ENCODE measurements at places on chromosomes 5 and 9. TPM values are rescaled to one million over a fixed set of nuclear protein-coding genes. Genes with fewer than 3 reads are reported as not detected.

DNA sequence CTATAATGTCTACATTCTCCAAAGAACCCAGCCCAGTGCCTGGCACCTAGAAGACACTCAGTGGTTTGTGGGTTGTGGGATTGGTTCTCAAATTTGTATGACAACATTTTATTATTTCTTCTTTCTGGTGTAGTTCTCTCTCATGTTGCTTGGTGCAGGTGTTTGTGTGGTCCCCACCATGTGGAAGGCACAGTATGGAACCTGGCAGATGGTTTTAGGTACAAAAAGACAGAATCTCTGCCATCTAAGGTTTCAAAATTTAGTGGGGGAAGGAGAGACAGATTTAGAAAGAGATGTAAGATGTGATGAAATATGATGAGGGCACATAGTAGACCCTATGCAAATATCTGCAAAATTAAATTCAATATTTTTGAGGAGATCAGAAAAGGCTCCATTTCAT is 323.8 kb downstream of the CDK5RAP2 start:
- no peaks in the 10 kb centered on the region for H3K4me1 ChIP-seq
- no peak overlapping the region for H3K4me3 ChIP-seq
- no peaks in the 10 kb centered on the region for H3K27me3 ChIP-seq
- H3K36me3 ChIP-seq: no peaks in the 10 kb centered on the region
- no peak overlapping the region for H3K27ac ChIP-seq

FOXD4L5 gene
- total RNA-seq: 0.54 TPM

DNA sequence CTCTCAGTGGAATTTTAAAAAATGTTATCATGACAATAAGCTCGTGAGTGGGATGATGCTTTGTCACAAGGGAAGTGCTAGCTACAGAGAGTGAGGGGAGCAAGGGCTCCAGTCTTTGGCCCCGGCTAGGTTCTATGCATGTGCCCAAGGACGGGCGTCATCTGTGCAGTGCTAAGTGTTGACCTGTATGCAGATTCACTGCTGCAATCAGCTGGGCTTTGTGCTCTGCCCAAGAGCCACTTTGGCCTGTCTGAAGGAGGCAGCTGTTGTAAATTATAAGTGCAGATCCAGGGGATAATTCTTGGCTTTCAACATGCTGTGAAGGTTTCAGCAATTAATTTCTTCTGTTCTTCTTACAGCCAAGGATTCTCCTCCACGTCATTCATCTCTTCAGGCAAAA is 268.6 kb downstream of the PSAT1 start:
- H3K4me3 ChIP-seq: no peak overlapping the region
- no peaks in the 10 kb centered on the region for H3K27me3 ChIP-seq
- H3K4me1 ChIP-seq: no peaks in the 10 kb centered on the region
- no peak for DNase-seq
- H3K36me3 ChIP-seq: no peaks in the 10 kb centered on the region

- no peaks in the 10 kb centered on the region for H3K27me3 ChIP-seq
- H3K27ac ChIP-seq: no peak overlapping the region
- H3K4me1 ChIP-seq: peaks cover 33% of the 10 kb centered on the region
- DNase-seq: peak; percentile 76
Observed at GRCh38 chr9:128145536-128145935, 3.7 kb upstream of the LCN2 start.

DNA sequence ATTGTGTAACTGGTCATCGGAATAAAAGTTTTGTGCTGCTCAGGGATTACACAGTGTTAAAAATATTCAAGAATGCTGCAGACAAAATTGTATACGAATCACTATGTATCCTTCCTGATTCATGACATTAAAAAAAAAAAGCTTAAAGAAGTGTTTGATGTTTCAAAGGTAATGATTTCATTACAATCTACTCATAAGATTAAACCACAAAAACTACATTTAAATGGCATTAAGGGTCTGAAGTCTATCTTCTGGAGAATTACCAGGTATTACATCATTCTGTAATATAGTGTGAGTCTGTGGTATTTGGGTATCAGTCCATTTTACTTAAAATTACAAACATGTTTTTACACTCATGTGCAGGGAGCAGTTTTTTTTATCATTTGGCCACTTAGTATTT is 324.4 kb downstream of the NDUFS4 start:
- no peak overlapping the region for H3K4me3 ChIP-seq
- no peaks in the 10 kb centered on the region for H3K36me3 ChIP-seq
- H3K4me1 ChIP-seq: no peaks in the 10 kb centered on the region
- DNase-seq: no peak

MARCHF3 gene
- total RNA-seq: 5.0 TPM

GRCh38 chr5:50559955-50560354 is 106.5 kb upstream of the PARP8 start:
- H3K27me3 ChIP-seq: no peaks in the 10 kb centered on the region
- no peak overlapping the region for H3K4me3 ChIP-seq
- DNase-seq: no peak
- no peaks in the 10 kb centered on the region for H3K4me1 ChIP-seq
- H3K27ac ChIP-seq: no peak overlapping the region
- H3K36me3 ChIP-seq: no peaks in the 10 kb centered on the region

DNA sequence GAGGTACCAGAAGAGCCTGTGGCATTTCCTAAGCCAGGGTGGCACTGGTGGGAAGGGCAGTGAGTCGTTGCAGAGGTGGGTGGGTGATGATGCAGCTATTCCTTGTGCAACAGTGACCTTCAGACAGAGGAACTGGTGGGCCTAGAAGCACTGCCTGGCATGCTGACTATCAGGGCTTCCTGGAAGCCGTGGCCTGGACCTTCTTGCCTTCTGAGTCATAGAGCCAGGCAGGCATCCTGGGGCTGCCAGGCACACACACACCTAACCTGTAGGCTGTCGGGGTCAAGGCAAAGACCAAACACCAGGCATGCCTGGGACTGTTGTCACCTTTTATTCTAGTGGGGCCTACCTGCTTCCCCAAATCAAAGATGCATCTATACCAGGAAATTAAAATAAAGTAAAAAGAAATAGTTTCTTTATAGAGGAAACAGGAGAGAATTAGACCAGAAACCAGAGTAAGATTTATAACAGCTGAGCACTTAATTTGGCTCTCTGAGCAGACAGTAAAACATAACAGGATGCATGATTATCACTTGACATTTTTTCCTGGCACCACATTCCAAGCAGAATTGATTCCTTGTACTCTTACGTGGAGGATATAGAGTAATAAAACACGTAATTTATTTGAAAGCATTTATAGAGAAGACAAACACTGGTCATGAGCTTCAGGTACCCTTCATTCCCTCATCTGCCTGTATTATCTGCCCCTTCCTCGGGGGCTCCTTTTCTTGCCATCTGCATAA is 25.1 kb downstream of the NANS start:
- H3K27ac ChIP-seq: no peak overlapping the region
- H3K27me3 ChIP-seq: no peaks in the 10 kb centered on the region
- no peak overlapping the region for H3K4me3 ChIP-seq
- H3K36me3 ChIP-seq: peaks cover 32% of the 10 kb centered on the region

DNM1 gene
- total RNA-seq: 5.6 TPM

MAMDC2 gene
- total RNA-seq: 18.4 TPM

- H3K4me3 ChIP-seq: no peak overlapping the region
Observed at GRCh38 chr9:95250462-95251221, 66.9 kb downstream of the FANCC start.

MAPK9 gene
- 54.1 TPM for total RNA-seq

GRCh38 chr9:16720386-16720785 is 150.1 kb downstream of the BNC2 start:
- H3K27ac ChIP-seq: peak overlapping the region; percentile 8
- no peak for DNase-seq
- H3K4me3 ChIP-seq: no peak overlapping the region
- H3K36me3 ChIP-seq: no peaks in the 10 kb centered on the region

GRCh38 chr9:35658137-35658967 is at the start of gene CCDC107:
Gene CCDC107 (plus strand): TSS chr9:35658292. CDS start chr9:35658380, 88 bp downstream.
- DNase-seq: peak; percentile 80
- H3K4me1 ChIP-seq: peaks cover 7% of the 10 kb centered on the region
- H3K27me3 ChIP-seq: no peaks in the 10 kb centered on the region
- H3K36me3 ChIP-seq: no peaks in the 10 kb centered on the region

Data from thyroid gland (tissue), 4 donors.